ENCODE measurements at places on chromosomes 7 and 10. TPM values are rescaled to one million over a fixed set of nuclear protein-coding genes. Genes with fewer than 3 reads are reported as not detected.

The NEURL1 gene
- 7.3 TPM for total RNA-seq

The MCM10 gene
- total RNA-seq = 5.4 TPM

The PAX4 gene
- not detected for total RNA-seq

The CHN2 gene
- total RNA-seq = 30.5 TPM

The TEX36 gene
- 0.77 TPM for total RNA-seq

The HACD1 gene
- 14.0 TPM for total RNA-seq

The C1GALT1 gene
- 35.5 TPM for total RNA-seq

The GJD4 gene
- total RNA-seq = 0.20 TPM

The INMT gene
- 5.6 TPM for total RNA-seq

The CFAP43 gene
- total RNA-seq = 42.5 TPM

The DHTKD1 gene
- total RNA-seq = 43.8 TPM

The C10orf105 gene
- total RNA-seq = 4.6 TPM

The TFR2 gene
- 3.7 TPM for total RNA-seq

The ABCA13 gene
- 0.66 TPM for total RNA-seq

The FAM241B gene
- 5.1 TPM for total RNA-seq

The UNCX gene
- total RNA-seq = 0.69 TPM

The MBL2 gene
- total RNA-seq = not detected

The GIMAP7 gene
- total RNA-seq = 3.3 TPM

The UCN3 gene
- total RNA-seq = 0.17 TPM

The MUC12 gene
- total RNA-seq = 0.59 TPM

The HECW1 gene
- 10.7 TPM for total RNA-seq

The RBP4 gene
- 3.7 TPM for total RNA-seq

The OR13A1 gene
- not detected for total RNA-seq

The SLC18A3 gene
- 1.9 TPM for total RNA-seq

The USP54 gene
- total RNA-seq = 94.2 TPM

The MYL10 gene
- not detected for total RNA-seq

The FANK1 gene
- 19.1 TPM for total RNA-seq

The CCL24 gene
- total RNA-seq = not detected

The FAM24B gene
- total RNA-seq = 4.9 TPM

The STRIP2 gene
- 19.8 TPM for total RNA-seq

The NRCAM gene
- total RNA-seq = 50.4 TPM

The LLCFC1 gene
- not detected for total RNA-seq

The TMEM176B gene
- 50.6 TPM for total RNA-seq

The OR2A1 gene
- total RNA-seq = 0.50 TPM

The WDR86 gene
- 34.4 TPM for total RNA-seq

The NOS3 gene
- total RNA-seq = 2.4 TPM

Measured in spinal cord (tissue), 10 donors.